Right hindlimb (tissue), 1 donor: ENCODE measurements at places on chromosomes 13 and 19.

DNA sequence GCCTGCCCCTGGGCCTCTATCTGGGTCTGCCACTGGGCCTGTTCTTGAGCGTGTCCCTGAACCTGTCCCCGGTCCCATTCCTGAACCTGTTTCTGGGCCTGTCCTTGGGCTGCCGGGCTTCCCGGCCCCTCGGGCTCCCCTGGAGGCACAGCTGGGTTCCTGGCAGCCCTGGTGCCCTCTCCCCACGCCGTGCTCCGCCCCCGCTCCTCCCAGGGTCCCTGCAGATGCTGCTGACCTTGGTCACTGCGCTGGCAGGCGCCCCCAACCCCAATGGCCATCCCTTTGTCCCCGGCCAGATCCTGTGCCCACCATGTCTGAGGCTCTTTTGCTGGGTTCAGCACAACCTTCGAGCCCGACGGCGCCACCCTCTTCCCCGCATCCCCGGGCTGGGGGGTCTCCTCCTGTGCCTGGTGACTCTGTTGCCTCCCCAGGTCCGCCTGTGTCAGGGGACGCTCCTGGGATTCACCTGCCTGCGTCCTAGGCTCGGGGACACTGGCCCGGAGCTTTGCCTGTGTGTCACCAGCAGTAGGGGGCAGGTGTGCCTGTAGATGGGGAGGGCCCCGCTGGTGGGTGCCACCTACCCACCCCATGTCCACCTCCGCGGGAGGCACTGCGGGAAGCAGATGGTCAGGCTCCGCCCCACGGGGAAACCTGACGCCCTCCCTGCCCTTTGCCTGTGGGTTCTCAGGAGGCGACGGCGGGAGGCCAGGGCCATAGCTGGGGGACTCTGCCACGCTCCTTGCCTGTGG, 41.0 kb upstream of the GRTP1 start:
- DNase-seq = no peak

DNA sequence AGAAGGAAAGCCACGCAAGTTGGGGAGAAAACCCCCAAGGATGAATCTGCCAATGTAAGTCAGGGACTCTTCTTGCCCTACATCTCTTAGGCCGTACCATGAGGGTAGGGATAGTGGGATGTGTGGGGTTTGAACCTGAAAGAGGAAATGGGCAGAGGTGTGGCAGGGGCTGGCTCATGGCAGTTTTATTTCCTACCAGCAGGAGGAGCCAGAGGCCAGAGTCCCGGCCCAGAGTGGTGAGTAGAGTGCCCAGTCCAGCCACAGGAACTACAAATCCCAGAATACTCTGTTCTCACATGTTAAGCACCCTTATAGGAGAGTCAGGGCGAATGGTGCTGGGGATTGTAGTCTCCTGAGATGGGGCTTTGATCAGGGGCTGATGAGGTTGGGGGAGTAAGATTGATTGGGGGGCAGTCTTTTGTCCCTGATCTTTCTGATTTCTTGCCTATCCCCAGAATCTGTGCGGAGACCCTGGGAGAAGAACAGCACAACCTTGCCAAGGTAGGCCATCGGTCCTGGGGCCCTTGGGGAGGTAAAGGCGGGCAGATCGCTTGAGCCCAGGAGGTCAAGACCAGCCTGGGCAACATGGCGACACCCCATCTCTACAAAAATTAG, 16.5 kb downstream of the VASP start:
- DNase-seq = peak; percentile 87

DNA sequence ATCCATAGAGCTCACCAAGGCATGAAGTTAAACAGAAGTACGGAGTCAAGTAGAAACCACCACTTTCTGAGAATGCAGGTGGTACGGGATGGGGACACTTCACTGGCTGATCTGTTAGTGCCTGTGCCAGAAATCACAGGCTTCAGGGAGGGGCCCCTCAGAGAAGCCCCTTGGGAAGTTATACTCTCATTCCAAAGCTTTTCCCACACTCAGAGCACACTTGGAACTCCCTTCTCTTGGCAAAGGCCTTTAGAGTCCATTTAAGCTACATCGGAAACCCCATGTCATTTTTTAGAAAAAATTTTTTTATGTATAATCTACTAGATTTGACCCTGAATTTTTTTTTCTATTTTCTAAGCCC, 80.7 kb upstream of the WASF3 start:
- DNase-seq = no peak

DNA sequence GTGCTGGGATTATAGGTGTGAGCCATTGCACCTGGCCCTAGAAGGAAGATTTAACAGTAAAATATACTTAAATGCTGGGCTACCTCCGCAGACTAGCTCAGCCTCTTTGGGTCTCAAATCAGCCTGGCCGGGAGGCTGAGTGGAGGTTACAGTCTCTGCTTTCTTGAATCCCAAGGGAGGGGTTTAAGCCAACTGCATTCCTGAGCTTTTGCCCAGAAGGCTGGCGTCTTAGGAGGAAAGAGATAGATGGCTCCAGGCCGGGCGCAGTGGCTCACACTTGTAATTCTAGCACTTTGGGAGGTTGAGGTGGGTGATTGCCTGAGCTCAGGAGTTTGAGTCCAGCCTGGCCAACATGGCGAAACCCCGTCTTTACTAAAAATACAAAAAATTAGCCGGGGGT, 623 bp upstream of the C5AR1 start:
- DNase-seq = no peak

GRCh38 chr13:83780227-83780626, 102.0 kb downstream of the SLITRK1 start:
- DNase-seq = no peak

DNA sequence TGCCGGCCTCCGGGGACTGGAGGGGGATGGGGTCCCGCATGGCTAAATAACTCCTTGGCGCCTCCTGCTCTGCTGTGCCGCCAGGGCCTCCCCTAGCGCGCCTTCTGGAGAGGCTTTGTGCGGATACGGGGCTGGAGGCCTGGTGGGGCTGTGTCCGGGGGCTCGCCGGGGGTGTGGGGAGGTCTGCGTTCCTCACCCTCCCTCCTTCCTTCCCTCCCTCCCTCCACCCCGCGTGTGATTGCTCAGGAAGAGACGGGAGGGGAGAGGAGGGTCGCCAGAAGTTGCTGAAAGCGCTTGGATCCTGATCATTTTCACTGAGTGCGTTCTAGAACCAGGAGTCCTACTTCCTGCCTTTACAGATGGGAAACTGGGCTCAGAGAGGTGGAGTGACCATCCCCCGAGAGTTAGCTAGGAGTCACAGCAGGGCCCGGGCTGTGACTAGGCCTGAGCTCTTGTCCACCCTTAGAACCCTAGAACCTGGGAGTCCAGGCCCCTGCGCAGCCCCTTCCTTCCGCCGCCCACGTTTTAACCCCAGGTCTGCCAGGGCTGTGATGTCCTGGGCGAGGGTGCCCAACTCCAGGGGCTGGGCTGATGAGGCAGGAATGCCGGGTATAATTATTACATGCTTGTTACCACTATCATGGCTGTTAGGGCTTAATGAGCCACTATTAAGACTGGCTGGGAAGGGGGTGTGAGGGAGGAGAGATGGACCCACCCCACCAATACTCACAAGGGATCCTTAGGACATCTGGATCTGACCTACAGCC, 782 bp upstream of the JUND start:
- DNase-seq = peak; percentile 96

DNA sequence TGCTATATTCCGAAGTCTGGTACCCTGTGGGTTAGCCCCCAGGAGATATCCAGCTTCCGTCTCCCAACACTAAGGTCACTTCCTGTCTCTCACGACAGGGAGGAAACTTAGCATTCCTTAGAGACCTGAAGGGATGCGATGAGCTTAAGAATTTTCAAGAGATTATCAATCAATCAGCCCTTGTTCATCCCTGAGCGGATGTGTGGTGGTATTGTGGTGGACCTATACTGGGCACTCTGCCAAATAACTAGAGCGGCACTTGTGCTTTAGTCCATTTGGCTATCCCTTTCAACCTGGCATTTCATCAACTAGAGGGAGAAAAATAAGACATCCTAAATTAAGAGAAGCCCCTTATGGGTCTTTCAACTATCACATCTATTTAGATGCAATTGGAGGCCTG, 30.9 kb upstream of the ZNF562 start:
- no peak for DNase-seq

GRCh38 chr13:102763741-102764140, 9.8 kb downstream of the TEX30 start:
- DNase-seq = no peak

DNA sequence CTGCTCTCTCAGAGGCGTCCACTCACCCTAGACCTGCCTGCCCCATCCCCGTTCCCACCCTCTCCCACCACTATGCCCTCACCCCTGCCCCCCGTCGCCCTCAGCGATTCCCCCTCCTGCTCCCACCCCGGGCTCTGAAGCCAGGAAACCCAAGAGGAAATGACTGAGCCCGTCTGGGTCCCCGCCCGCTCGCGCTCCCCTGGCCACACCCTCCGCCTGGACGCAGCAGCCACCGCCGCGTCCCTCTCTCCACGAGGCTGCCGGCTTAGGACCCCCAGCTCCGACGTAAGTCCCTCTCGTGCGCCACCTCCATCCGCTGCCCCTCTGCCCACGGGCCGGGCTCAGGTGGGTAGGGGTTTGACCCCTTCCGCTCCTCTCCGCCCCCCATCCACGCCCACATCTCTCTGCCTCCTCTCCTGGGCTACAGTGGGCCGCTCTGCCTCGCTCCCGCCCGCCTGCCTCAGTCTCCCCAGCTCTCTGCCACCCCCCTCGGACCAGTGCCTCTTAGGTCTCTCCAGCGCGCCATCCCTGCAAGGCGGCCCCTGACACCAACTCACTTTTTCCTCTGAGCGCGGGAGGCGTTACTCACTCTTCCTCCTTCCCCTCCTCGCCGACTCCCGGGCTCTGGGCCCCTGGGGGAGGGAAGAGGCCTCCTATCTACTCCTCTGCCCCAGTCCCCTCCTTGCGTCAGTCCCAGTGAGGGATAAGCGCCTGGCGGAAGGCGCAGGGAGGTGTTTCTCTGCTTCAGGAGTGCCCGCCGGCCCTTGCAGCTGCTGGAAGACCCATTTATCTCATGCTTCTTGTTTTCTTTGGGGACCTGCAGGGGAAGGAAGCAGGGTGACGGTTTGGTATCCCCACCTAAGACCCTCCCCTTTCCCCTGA, at the start of gene FXYD5:
Gene FXYD5, plus strand, starts transcription at position 211 of the 882 bp plus-strand sequence. CDS start 816 bp downstream, outside the sequence.
- peak; percentile 69 for DNase-seq

GRCh38 chr19:15935167-15935702, 906 bp upstream of the CYP4F11 start:
- DNase-seq = no peak

DNA sequence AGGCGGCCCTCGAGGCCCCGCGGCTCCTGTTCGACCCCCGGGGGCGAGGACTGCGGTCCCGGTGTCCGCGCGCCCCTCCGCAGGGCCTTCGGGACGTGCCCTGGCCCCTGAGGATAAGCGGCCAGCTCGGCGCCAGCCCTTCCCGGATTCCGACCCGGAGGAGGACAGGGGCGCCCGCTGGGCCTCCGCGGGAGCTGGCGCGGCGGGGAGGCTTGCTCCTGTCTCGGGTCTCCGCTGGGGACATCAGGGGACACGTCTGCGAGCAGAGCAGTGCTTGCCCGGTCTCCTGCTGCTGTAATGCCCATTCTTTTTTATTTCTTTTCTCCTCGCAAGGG, 829 bp downstream of the B3GLCT start:
- peak; percentile 74 for DNase-seq

- DNase-seq = no peak
Observed at GRCh38 chr13:73167028-73167820, 108.4 kb downstream of the KLF5 start.

GRCh38 chr19:35135389-35135909, 590 bp upstream of the LGI4 start:
- peak; percentile 90 for DNase-seq

- no peak for DNase-seq
Observed at GRCh38 chr13:22168437-22169190, 497.7 kb downstream of the FGF9 start.

DNA sequence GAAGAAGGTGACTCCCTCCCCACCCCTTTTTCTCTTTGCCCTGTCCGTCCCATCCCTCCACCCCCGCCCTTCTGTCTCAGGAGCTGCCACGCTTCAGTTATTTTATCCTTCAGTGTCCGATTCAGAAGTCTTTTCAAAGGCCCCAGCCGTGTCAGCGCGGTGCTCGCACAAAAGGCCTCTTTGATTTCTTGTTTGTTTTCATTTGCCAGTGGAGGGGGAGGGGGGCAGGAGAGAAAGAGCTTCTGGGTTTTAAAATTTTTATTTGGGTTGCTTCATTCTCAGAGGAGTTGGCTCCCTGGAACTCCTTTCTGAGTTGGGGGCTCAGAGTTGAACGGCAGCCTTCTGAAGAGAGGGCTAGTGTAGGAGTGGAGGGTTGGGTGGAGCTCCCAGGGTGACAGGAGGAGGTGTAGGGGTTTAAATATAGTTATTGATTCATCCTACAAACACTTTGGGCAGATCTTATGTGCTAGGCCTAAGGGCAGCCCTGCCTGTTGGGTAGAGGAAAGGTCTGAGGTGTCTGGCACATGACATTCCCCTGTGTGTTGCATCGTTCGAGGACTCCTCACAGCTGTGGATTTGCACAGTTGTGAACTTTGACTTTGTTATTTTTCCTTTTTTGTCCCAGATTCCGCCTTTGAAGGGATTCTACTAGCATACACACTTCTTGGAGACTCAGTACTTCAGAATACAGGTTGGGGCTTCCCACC, 36.8 kb downstream of the NFIX start:
- DNase-seq = no peak

- DNase-seq = peak; percentile 68
Observed at GRCh38 chr13:41668130-41668757, 210.9 kb downstream of the RGCC start.

- DNase-seq = no peak
Observed at GRCh38 chr13:70634893-70635292, 526.6 kb upstream of the KLHL1 start.

DNA sequence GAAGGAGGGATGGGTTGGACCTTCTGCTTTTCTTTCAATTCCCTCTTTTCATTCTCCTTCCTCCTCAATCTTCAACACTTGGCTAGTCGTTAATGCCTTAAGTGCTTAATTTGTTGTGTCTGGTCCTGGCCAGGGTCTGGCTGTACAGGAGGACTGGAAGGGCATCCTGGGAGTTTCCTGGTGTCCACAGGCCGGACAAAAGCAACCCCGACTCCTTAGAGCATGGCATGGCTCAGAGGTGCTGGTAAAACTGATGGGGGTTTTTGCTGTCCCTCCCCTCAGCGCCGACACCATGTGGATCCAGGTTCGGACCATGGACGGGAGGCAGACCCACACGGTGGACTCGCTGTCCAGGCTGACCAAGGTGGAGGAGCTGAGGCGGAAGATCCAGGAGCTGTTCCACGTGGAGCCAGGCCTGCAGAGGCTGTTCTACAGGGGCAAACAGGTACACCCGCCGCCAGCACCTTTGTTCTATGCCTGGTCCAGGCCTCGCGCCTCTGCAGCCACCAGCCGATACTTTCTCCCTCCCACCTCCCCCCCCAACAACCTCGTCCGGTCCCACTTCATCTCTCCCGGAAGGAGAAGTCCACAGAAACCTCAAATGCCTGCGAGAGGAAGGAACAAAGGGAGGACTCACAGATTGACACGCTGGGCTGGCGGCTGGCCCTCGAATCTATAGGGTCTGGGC, 1.4 kb downstream of the UHRF1 start:
- DNase-seq = no peak
